ENCODE measurements at places on chromosomes 12 and 14.

DNA sequence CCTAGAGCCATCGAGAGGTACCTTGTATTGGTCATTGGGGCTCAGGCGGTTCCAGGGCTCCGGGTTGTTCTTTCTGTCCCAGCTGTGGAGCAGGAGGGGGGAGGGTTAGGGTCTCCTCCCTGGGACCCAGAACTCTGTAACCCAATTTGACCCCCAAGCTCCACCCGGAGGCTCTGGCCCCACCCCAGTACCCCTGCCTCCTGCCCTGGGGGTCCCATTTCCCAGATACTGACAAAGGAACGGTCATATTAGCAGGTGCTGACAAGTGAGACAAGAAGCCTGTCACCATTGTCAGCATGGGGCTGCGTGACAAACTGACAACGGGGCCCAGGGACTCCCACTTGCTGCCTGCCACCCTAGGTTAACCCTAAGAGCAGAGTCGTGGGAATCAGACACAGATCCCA is 6.2 kb downstream of the SHMT2 start:
- no peak for DNase-seq

DNA sequence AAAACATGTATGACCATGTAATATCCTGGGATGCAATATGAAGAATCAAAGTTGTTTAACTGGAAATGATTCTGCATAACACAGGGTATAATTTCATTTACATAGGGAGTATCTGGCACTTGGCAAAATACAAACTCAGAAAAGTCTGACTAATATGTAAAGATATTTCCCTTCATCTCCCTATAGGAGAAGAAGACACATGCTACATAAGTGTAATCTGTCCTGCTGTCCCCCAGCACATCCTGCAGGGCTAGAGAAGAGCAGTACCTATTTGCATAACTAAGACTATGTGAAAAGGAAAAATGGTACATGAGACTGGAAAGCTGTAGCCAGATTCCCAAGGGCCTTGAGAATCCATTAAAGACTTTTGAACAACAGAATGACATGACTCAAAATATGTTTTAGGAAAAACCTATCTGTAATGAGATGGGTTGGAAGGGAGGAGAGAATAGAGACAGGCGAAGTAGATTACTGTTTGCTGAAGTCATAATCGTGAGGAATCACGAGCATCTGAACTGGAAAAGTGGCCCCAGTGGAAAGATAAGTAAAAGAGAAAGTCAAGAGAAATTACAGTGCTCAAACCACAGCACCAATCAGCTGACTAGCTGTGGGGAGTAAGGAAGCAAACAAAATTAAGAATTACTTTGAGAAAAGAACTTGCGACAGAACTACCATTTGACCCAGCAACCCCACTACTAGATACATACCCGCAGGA is 155.1 kb upstream of the HMGA2 start:
- DNase-seq: peak; percentile 53

GRCh38 chr12:175759-176158 is 38.2 kb downstream of the SLC6A12 start:
- DNase-seq: no peak

- peak; percentile 86 for DNase-seq
These were observed 8.4 kb upstream of the INF2 start for GRCh38 chr14:104680806-104681688.

DNA sequence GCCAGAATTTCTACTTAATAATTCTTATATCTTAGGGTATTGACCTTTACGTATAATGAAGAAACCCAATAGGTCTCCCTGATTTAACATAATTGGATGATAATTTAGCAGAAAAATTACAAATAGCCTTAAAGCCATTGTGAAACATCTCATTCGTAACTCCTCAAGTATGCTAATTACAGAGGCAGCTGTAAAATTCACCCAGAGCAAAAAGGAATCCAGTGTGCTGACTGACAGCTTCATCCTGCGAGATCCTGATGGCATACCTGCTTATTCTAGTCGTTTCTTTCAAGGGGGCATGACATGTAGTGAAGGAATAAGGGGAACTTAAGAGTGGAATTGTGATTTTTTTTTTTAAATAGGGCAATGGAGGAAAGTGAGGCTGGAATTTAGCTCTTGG is 291.5 kb downstream of the FUT8 start:
- DNase-seq: peak; percentile 58

DNA sequence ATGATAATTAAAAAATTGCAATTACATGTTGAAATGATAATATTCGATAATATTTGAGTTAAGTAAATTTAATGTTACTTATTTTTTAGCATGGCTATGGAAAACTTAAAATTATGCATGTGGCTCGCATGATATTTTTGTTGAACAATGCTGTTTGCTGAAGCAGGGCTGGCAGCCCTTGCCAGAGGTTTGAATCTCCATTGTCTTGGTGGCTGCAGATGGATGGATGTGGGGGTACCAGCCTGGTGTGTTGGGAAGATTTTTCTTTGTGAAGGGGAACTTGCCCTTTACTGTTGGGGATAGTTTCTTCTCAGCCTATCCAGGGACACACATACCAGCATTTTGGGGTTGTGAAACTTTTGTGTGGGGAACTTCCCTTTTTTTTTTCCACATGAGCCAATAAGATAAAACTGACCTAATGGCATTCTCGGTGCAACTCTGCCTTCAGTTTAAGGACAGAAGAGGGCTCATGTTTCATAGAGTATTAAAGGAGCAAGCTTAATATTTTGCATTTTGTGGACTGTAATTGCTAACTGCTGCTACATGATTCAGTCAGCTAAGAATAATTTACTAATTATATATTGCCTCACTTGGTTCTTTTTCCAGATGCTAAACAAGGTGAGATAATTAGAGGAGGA is 8.8 kb downstream of the RASSF3 start:
- peak; percentile 80 for DNase-seq

DNA sequence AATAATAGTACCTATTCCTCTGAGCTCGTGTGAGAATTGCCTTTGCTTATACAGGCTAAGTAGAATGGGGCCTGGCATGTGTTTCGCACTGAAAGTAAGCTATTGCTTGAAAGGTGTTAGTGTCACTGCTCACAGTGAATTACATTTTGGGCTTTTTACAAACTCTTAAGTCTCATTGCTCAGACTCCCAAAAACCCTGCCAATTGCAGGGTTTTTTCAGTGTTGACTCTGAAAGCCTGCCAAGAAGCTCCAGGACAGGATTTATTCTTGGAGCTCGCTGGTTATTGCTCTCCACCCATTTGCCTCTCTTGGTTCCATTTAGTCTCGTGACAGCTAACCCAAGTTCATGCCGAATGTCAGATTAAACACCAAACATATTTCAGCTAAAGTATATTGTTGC is 39.8 kb downstream of the NOPCHAP1 start:
- DNase-seq: peak; percentile 79

DNA sequence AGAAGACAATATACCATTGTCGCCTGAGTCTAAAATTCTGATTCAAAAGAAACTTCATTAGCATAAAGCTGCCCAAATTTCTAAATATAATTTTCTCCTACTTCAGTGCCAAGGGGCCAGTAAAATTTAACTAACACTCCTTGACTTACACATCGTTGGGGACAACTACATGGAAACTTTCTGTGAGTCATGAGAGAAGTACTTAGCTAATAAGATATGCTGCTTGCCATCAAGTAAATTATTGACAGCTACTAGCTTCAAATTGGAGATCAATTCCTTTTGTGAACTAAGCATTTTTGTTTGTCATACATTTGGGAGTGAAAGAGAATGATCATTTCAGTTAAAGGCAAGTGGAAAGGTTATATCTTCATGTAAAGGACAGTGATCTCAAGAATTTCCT is 373.3 kb downstream of the MDGA2 start:
- no peak for DNase-seq

GRCh38 chr12:93860668-93861373 is 183.6 kb downstream of the CRADD start:
- no peak for DNase-seq

DNA sequence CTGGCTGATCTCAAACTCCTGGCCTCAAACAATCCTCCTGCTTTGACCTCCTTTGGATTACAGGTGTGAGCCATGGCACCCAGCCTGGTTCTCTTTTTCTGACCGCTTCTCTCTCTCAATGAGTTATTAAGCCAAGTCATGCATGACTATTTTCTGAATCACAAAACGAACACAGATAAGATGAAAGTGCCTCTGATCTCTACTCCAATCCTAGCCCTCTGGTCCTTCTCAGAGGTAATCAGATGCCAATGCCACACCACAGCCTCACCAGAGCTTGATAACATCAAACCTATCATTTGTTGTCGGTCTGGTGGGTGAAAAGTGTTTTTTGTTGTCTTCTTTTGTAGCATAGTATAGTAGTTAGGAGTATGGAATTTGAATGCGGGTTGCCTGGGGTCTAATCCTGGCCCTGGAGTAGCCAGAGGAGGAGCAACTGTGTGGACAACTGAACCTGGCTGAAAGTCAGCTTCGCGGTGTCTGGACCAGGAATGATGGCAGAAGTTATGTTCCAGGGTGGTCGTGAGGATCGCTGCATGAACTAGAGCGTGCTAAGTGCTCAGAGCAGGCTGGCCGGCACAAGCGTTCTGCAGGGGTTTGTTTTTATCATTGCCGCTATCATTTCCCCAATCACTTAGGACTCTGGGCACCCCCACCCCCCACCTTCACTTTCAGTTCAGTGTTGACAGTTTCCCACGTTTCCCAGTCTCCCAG is 77.9 kb downstream of the SPRING1 start:
- peak; percentile 42 for DNase-seq

GRCh38 chr12:118436986-118437385 is 60.6 kb downstream of the SUDS3 start:
- peak; percentile 96 for DNase-seq

GRCh38 chr12:48925304-48926011 is at the start of gene FKBP11:
TSS of gene FKBP11 (minus strand) at chr12:48925492. CDS start at chr12:48925428, 64 bp downstream.
- peak; percentile 68 for DNase-seq

DNA sequence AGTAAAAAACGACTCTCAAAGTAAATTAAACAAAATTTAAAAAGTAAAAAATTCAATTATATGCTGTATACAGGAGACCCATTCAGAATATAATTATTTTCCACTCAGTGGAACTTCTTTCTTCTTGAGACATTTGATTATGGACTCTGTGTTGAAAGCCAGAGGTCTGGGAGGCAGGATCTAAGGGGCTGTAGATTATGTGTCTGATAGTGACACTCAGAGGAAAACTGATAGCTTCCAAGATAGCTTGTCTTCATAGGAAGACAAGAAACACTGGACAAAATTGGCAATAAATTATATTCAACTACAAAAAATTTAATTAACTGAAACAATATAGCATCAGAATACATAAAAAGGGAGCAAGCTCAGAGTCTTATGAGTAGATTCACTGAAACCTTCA is 135.8 kb downstream of the KITLG start:
- DNase-seq: no peak

GRCh38 chr12:2403221-2403976 is 350.6 kb downstream of the CACNA1C start:
- DNase-seq: no peak

DNA sequence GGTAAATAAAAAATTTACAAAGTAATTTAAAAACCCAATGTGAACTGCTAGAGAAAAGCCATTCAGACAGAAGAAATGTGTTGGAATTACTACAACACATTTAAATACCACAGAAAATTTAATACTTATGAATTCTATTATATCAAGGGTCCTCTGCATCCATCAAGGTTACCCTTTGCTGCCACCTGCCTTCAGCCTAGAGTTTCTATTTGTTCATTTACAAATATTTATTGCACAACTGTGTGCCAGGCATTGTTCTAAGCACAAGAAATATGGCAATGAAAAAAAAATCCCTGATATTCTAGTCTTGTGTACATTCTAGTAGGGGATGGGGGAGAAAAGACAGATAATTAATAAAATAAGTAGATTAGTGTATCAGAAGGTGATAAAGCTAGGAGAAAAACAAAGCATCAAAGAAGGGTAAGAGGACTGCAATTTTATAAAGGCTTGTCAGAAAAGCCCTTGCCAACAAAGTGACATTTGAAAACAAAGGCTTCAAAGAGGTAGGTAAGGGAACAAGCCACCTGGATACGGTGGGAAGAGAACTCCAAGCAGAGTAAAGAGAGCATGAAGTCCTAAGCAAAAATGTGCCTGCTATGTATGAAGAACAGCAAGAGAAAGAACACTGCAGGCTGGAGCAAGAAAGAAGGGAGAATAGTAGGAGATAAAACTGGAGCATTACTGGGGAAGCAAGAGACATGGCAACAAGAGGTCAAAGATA is 59.1 kb upstream of the SLC6A13 start:
- DNase-seq: peak; percentile 3

- DNase-seq: no peak
These were observed 8.0 kb upstream of the ANKRD9 start for GRCh38 chr14:102517392-102518062.

- no peak for DNase-seq
These were observed 227.1 kb downstream of the GLT1D1 start for GRCh38 chr12:129080391-129080790.

GRCh38 chr12:14892726-14893505 is 7.3 kb upstream of the MGP start:
- peak; percentile 42 for DNase-seq

- DNase-seq: no peak
These were observed 86.9 kb downstream of the PRICKLE1 start for GRCh38 chr12:42502682-42503081.

GRCh38 chr14:75717729-75718128 is 56.7 kb downstream of the TTLL5 start:
- no peak for DNase-seq

GRCh38 chr14:93520053-93520607 is 89.4 kb downstream of the UNC79 start:
- no peak for DNase-seq

- no peak for DNase-seq
These were observed 69.9 kb upstream of the C14orf180 start for GRCh38 chr14:104509673-104510072.

GRCh38 chr12:49866859-49867569 is 24.1 kb upstream of the BCDIN3D start:
- DNase-seq: peak; percentile 67

- peak; percentile 49 for DNase-seq
These were observed 54.2 kb downstream of the SUDS3 start for GRCh38 chr12:118430516-118430915.

GRCh38 chr12:51887476-51888315 is at the start of gene ANKRD33:
TSS of gene ANKRD33 (plus strand) at chr12:51888103. CDS start at chr12:51888187, 84 bp downstream.
- no peak for DNase-seq

DNA sequence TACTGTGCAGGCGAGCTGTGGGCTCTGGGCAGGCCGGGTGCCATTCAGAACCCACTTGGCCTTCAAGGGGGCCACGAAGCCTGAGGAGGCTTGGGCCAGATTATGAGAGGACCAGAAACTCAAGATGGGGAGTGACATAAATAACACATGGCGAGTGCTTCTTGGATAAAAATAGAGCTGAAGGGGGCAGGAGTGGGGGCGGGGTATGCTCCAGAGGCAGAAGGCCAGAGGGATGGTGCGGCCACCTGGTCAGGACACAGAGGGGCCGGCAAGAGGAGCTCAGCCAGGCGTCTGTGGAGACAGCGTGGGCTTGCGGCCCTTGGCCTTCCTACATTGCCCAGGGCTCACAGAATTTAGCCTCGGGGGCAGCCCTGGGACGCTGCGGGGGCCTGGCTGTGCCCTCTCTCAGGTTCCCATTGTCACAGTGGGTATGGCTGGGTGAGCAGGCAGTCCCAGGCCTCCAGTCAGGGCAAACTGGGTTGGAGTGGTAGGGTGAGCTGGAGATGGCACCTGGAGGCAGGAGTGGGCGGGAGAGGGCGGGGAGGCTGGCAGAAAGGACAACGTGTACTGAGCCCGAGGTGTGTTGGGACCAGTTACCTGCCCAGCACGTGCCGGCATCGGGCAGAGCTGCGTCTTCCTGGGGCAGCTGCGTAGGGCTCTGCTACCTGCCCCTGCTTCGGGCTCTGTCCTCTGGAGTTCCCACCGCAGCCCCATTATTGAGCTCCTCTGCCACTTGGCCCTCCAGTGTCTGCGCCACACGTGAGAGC is 7.4 kb upstream of the SLC25A29 start:
- DNase-seq: no peak

- DNase-seq: no peak
These were observed 131.9 kb downstream of the EXOC5 start for GRCh38 chr14:57136669-57137328.

GRCh38 chr12:104529130-104529874 is 72.6 kb downstream of the CHST11 start:
- no peak for DNase-seq

Data from EH (cell line).